ENCODE measurements at places on chromosomes 7 and 10.

GRCh38 chr10:9238041-9238440, 1183.6 kb downstream of the GATA3 start:
- no peak for DNase-seq
- H3K4me3 ChIP-seq: no peak overlapping the region
- no peaks in the 10 kb centered on the region for H3K27me3 ChIP-seq
- no peak overlapping the region for H3K27ac ChIP-seq
- H3K36me3 ChIP-seq: no peaks in the 10 kb centered on the region

DNA sequence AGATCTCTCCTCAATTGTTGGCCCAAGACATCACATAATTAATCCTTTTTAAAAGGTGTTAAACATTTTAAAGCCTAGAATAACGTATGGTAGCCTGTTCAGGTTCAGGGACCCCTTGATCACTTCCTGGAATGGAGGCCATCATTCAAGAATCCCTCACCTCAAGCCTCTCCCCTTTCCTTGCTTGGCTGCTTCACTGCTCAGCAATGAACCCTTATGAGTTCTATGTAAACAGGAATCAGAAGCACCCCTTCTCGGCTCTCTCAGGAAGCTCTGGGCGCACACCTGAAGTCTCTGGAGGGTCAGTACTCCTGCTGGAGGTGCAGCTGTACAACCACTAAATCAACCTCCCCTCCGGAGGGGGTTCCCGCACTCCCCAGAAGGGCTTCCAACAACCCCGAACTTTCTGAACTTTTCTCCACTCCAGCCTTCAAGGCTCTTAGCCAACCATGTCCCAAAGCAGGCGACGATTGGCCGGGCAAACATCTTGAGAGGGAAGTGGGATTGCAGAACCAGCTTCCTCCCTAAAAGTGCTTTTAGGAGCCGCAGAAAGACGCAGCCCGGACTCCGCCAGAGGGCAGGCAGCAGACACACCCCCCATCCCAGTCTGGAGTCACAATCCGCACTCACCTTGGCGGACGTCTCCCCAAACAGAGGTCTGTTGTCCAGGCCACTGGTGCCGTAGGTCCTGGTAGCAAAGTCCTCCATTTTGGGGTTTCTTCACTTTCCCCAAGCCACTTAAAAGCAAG, 562 bp downstream of the TMEM243 start:
- DNase-seq: peak; percentile 78
- peaks cover 4% of the 10 kb centered on the region for H3K27me3 ChIP-seq
- H3K4me3 ChIP-seq: peak overlapping the region; percentile 97
- peak overlapping the region; percentile 93 for H3K27ac ChIP-seq
- peaks cover 55% of the 10 kb centered on the region for H3K4me1 ChIP-seq

- H3K27ac ChIP-seq: no peak overlapping the region
- H3K27me3 ChIP-seq: no peaks in the 10 kb centered on the region
- no peak overlapping the region for H3K4me3 ChIP-seq
- H3K4me1 ChIP-seq: no peaks in the 10 kb centered on the region
Measured at GRCh38 chr7:134804854-134805253, 25.4 kb downstream of the CALD1 start.

GRCh38 chr10:17077890-17078289, 51.7 kb downstream of the CUBN start:
- no peak overlapping the region for H3K4me3 ChIP-seq
- H3K36me3 ChIP-seq: peaks cover 1% of the 10 kb centered on the region
- no peak overlapping the region for H3K27ac ChIP-seq
- H3K27me3 ChIP-seq: no peaks in the 10 kb centered on the region
- DNase-seq: no peak
- no peaks in the 10 kb centered on the region for H3K4me1 ChIP-seq

DNA sequence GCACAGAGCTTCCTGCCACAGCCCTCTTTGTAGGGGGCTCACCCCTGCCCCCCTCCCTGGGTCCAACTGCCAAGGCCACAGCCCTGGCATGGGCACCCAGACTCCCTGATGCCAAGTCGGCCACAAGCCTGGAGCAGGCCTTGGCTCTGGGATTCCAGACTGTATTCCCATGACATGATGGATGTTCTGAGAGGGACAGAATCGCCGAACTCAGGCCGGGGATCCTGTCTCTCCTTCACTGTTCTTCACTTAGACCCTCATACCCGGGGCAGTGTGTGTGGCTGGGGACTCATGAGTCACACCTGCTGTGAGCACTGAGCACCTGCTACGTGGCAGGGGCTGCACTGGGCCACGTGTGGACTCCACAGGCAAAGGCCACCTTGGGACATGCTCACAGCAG, 7.9 kb downstream of the CALML5 start:
- H3K36me3 ChIP-seq: no peaks in the 10 kb centered on the region
- no peak overlapping the region for H3K27ac ChIP-seq
- DNase-seq: no peak
- H3K27me3 ChIP-seq: peaks cover 5% of the 10 kb centered on the region
- no peak overlapping the region for H3K4me3 ChIP-seq

DNA sequence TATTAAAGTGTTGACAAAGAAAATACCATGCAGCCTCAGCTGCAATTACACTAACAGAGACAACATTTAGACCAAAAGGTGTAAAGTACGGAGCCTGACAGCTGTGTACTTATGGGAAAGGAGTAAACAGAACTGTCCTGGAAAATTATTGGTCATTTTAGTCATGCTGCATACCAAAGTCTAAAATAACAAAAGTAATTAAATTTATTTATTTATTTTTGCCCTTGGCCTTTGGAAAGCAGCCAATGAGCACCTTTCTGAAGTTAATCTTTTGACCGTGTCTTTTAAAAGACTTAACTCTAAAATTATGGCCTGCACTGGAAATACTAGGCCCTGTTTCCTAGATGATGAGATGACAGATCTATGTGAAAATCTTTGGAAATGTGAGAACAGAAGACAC, 597.6 kb downstream of the NXPH1 start:
- DNase-seq: no peak
- H3K36me3 ChIP-seq: no peaks in the 10 kb centered on the region
- H3K27me3 ChIP-seq: no peaks in the 10 kb centered on the region
- no peaks in the 10 kb centered on the region for H3K4me1 ChIP-seq
- no peak overlapping the region for H3K4me3 ChIP-seq

GRCh38 chr10:17512341-17513001, 58.1 kb upstream of the ST8SIA6 start:
- no peaks in the 10 kb centered on the region for H3K4me1 ChIP-seq
- DNase-seq: no peak
- H3K27me3 ChIP-seq: no peaks in the 10 kb centered on the region
- no peak overlapping the region for H3K27ac ChIP-seq
- H3K4me3 ChIP-seq: no peak overlapping the region
